ENCODE measurements at places on chromosomes 16 and 17.

DNA sequence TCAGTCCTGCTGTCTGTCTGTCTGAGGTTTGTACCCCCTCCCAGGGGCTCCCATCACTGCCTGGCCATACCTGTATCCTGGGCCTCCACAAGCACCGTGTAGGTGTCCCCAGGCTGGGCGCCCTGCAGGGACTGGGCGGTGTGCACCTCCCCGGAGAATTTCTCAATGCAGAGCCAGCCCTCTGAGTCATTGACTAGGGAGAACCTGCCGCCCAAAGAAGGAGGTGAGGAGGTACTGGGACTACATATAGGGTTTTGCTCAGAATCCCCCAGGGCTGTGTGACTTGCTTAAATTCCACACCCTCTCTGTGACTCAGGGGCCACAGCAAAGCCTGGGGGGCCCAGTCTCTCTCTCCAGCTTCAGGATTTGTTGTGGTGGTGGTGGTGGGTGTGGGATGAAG, 7.6 kb downstream of the CDH16 start:
- no peak for DNase-seq

DNA sequence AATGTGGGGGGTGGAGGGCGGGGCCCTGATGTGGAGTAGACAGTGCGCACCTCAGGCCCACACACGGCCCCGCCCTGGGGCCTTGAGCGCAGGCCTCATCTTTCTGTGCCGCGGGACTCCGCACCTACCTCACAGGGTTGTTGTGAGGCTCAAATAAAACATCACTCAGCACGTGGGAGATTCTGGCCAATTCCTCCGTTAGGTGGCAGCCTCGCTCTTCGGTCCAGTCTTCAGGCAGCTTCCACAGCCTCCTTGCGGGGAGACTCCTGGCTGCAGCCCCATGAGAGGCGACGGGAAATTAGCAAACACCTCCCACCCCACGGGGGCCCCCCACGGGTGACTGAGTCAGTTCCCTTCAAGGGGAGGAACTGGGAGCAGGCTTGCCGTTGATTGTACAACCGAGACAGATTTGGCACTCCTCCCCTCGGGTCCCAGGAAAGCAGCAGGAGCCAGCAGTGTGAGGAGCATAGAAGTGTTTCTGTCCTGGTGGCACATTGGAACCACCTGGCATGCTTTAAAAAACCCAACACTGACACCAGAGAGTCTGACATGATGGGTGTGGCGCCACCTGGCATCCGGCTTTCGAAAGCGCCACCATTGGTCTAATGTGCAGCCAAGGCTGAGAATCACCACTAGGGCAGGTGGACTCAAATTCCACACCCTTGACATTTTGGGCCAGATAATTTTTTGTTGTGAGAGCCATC, 7.6 kb downstream of the MRM1 start:
- no peak for DNase-seq

- no peak for DNase-seq
These were observed 14.2 kb downstream of the ATP6V0A1 start for GRCh38 chr17:42472709-42473521.

GRCh38 chr17:20706751-20707373, 127.3 kb downstream of the CDRT15L2 start:
- DNase-seq = no peak

DNA sequence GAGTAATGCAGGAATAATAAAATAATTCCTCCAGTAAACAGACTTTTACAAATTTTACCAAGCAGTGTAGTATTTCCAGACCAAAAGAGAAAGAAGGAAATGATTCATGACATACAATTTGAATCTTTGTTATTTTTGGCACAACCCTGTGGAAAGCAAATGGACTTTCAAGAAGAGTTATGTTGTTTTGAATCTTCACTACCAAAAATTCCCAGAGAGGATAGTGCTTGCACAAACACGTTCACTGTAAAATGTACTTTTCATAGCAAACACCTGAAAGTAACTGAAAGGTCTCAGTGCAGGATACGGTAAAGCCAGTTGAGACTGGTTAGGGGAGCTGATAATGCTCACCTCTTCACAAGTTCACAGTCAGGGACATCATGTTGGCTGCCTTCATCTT, 107.1 kb downstream of the USP22 start:
- DNase-seq = no peak

DNA sequence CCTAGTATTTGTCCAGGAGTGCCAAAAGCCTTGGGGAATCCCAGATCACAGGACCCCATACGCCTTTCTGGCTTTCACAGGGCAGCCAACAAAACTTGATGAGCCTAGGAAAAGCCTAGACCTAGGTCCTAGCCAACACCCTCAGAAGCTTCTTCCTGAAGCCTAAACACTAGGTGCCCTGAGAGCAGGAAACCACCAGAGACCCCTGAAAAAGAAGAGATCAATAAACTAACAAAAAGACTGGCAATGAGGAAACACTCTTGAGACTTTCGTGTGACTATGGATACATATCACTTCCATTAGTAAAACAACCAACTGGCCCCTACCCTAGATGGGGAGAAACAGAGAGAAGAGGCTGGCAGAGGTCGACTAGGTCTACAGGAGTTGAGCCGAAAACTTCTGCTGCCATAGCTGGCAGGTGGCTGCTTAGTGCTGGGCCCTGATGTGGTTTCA, 1.2 kb downstream of the ORMDL3 start:
- DNase-seq = no peak

GRCh38 chr17:44385287-44386181, 3.9 kb downstream of the ITGA2B start:
- DNase-seq = peak; percentile 89

DNA sequence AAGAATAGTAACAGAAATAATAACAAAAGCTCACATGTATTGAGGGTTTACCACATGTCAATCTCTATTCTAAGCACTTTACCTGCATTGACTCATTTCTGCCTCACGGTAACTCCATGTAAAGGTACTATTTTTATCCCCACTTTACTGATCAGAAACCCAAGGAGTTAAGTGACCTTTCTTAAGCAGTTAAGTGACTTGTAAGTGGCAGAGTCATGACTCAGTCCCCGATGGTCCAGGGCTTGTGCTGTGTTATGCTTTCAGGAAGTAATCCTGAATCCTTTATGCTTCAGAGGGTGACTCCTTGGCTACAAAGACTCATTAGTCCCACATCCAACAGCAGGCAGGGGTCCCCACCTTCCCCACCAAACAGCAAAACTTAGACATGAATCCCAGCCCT, 66.5 kb downstream of the MRM1 start:
- no peak for DNase-seq

- DNase-seq = no peak
These were observed at the start of gene ICAM2 for GRCh38 chr17:64020056-64020766. Gene ICAM2 (minus strand): TSS chr17:64020633. CDS start chr17:64006691, 13,942 bp downstream.

- DNase-seq = no peak
These were observed 447.3 kb downstream of the HS3ST3B1 start for GRCh38 chr17:14748036-14748710.

DNA sequence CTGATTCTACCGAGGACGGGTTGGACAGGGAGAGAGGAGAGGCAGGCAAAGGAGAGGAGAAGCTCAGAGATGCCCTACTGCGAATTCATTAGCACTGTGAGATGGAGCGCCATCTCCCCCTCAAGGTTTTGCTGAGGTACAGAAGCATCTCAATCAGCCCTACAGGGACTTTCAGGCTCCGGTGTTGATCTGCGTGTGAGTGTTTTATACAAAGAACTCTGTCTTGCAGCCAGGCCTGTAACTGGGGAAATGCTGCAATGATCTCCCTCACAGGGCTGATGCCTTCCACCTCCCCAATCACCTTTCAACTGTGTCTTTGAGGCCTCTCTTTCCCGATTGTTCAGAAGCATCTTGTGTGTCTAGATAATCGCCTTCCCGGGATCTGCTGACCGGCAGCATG, 74.8 kb downstream of the IRX6 start:
- no peak for DNase-seq
